ENCODE measurements at places on chromosomes 7 and 10.

- DNase-seq: no peak
Observed at GRCh38 chr7:158569858-158570323, 17.7 kb downstream of the PTPRN2 start.

- DNase-seq: peak; percentile 15
Observed at GRCh38 chr10:101467286-101467770, 113.4 kb downstream of the BTRC start.

GRCh38 chr7:116805100-116805544, 57.3 kb upstream of the CAPZA2 start:
- DNase-seq: no peak

DNA sequence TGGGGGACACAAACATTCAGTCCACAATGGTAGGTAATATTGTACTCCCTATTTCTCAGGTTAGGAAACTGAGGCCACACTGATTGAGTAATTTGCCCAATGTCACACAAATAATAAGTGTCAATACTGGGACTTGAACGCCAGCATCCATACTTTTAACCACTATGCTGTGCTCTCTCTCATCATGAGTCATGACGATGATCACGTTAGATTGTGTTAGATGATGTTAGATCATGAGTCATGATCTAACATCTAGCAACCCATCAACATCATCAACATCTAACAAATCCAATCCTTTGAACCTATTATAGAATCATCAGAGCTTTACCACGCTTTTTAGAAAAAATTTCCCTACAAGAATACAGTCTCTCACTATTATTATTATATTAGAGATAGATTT, 28.1 kb upstream of the HERPUD2 start:
- DNase-seq: no peak

DNA sequence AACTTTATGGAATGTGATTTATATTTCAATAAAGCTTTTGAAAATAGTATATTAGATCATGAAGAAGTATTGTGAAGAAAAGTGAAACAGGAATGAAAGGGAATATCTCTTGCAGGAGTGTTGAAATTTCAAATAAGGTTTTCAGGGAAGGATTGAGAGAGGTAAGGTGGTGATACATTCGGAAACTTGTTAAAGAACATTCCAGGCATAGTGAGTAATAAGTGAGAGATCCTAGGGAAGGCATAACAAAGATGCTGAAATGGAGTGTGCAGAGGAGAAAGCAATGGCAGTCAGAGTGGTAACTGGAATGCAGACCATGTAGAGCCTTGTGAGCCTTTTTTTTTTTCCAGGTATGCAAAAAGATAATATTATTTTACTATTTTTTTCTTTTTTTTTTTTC, 4.1 kb downstream of the OR9A4 start:
- DNase-seq: no peak

DNA sequence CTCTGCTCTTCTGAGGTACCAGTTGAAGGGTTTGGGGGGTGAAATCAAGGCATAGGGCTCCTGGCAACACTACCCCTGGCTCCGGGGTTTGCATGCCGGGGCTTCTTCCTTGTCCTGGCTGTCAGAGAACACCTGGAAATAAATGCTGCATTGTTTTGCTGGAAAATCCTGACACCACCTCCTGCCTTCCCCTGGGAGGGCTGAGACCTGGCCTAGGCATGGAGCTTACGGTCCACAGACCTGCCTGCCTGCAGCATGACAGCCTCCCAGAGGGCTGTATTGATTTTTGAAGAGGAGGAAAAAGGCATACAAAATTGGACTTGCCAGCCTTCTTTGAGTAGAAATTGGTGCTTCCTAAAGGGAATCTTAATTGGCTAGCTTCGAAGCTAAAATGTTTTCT, 227.1 kb downstream of the MGMT start:
- DNase-seq: no peak

GRCh38 chr7:143516981-143517380, 39.3 kb downstream of the TAS2R41 start:
- DNase-seq: no peak

DNA sequence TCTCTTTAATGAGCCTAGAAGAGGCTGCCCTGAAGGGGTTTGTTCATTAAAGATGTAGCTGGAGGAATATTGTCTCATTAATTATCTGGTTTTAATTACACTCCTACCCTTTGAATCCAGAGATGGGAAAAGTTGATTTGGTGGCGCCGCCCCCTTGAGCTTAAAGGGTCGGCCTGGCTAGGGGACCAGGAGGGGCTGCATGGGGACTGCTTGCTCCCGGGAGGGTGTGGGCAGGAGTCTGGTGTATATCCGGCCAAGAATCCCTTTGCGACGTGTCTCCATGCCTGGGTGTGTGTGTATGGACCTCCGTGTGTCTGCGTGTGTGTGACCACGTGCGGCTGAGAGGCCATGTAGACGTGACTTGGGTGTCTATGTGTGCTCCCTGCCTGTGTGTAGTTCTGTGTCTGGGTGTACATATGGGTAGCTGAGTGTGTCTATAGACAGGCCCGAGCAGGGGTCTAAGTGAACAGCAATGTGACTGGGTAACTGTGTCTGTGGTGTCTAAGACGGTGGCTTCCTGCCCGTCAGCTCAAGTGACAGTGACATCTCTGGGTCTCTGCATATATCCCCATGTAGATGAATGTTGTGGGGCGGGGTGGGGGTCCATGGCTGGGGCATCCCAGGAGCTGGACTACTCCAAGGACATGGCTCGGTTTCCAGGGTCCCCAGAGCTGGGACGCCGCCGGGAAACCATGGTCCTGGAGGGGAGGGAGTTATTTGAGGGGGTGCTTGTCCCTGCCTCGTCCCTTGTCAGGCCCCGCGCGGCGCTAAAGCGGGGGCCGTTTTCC, 10.7 kb downstream of the LBX1 start:
- no peak for DNase-seq

DNA sequence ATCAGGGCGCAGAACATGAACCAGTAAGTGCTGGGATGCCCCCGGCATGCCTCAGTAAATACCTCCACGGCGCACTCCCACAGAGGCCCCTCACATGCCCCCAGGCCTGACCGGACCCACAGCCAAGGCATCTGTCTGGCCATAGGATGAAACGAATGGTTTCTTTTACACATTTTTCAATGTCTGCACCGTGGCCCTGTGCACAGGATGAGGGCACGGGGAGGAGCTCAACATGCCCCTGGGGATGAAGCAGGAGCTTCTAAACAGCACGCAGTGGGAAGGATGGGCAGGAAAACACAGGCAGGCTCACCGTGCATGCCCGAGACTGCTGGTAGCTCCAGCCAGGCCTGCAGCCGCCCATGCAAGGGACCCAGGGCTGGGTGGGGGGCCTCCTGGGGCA, 283.3 kb downstream of the TNS3 start:
- no peak for DNase-seq

GRCh38 chr7:98995523-98996149, 117.3 kb downstream of the TRRAP start:
- no peak for DNase-seq

DNA sequence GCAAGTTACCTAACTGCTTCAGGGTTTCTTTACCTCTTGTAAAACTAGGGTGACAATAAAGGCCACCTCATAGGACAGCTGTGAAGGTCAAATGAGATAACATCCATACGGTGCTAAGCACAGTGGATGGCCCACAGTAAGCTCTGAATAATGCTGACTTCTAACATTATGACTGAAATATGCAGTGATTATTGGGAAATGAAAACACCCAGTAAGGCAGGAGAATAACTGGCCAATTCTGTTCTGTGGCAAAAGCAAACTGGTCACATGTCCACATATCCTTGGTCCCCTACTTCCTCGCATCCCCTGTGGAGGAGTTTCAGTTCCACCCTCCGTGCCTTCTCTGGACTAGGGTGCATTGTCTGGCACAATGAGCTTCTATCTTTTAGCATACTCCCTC, 1.4 kb downstream of the CUBN start:
- no peak for DNase-seq
